ENCODE measurements at places on chromosomes 12 and 14.
A peak's percentile ranks its signal among the peaks of the same experiment; 100 is the strongest.

DNA sequence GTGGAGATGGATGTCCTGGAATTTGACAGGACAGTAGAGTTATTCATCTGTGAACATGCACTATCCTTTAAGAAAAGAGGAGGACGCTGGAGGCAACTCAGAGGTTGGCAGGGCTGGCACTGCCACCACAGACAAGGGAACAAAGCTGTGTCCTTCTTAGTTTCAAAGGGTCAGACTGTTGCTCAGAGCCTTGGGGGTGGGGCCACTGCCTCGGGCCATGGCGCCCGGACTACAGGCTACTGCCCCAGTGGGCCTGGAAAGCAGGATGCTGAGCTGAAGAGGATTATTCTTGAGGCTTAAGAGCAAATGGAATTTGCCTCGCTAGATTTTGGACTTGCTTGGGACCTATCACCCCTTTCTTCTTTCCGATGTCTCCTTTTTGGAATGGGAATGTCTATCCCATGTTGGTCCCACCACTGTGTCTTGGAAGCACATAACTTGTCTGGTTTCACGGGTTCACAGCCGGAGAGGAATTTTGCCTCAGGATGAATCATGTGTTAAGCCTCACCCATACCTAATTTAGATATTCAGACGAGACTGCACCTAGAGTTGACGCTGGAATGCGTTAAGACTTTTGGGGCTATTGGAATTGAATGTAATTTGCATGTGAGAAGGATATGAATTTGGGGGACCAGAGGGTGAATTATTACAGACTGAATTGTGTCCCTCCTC, 114.8 kb upstream of the RFLNA start:
- no peak for DNase-seq

GRCh38 chr14:54220071-54220703, 176.6 kb upstream of the CDKN3 start:
- no peak for DNase-seq

- DNase-seq: no peak
These were observed 70.1 kb upstream of the KRR1 start for GRCh38 chr12:75581515-75581914.

GRCh38 chr14:91869556-91869955, 2.2 kb upstream of the TC2N start:
- DNase-seq: peak; percentile 12

- no peak for DNase-seq
These were observed 553 bp upstream of the CATSPERB start for GRCh38 chr14:91732439-91732838.

DNA sequence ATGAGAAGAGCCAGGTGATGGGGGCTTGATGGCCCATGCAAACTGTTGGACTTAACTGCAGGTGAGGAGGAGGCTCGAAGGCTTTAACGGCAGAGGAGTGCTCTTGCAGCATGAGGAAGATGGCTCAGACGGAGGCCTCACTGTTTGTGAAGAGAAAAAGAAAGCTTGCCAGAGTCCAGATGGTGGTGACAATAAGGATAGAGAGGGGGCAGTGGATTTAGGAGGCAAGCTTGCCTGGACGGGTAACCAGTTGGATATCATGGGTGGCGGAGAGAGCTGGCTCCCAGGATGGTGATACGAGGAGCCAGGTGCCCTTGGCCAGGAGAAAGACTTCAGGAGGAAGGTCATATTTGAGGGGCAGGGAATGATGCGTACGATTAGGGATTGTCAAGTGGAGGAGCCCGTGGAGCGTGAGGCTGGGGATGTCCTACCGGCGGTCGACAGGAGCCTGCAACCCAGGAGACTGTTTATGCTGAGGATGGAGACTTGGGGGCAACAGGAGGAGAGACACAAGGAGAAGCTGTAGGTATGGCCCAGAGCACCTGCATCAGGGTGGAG, 71.8 kb downstream of the CACNA1C start:
- no peak for DNase-seq

DNA sequence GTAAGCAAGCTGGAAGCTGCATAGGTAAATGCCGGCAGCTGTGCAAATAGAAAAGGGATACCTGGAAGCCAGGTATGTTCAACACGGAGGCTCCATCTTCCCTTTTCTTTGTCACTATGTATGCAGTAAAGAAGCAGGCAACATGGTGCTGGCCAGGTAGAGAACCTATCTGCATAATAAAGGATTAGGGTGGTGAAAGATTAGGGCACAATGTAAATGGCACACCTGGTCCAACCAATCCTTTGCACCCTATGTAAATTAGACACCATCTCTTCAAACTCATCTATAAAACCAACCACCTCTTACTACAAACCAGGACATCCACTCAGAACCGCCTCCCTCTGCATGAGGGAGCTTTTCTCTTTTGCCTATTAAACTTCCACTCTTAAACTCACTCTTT, 32.3 kb downstream of the RPS29 start:
- no peak for DNase-seq

- no peak for DNase-seq
These were observed 123.3 kb upstream of the PLXNC1 start for GRCh38 chr12:94025068-94025467.

DNA sequence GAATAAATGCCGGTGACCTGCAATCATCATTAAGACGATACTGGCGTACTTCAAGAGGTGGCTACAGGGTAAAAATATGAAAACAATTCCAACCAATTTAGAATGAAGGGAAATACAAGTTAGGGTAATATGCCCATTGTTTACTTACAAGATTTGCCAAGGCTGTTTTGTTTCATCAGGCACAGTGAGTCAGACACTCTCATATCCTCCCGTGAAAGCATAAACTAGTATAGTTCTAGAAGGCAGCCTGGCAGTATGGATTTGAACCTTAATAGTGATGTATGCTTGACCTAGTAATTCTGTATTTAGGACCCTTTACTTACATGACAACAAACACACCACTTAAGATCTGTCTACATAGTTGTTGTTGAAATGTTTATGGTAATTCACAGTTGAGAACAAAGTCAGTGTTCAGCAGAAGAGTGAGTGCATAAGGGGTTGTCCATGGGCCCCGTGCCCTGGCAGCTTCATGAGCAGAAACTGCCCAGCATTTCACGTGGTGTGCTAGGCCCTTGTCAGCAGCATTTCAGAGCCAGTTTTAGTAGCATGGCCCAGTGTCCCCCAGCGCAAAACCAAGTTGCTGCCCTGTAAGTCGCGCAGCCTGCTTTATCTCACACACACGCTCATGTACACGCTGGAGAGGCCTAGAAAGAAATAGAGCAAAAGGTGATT, 80.8 kb downstream of the EP400 start:
- no peak for DNase-seq

DNA sequence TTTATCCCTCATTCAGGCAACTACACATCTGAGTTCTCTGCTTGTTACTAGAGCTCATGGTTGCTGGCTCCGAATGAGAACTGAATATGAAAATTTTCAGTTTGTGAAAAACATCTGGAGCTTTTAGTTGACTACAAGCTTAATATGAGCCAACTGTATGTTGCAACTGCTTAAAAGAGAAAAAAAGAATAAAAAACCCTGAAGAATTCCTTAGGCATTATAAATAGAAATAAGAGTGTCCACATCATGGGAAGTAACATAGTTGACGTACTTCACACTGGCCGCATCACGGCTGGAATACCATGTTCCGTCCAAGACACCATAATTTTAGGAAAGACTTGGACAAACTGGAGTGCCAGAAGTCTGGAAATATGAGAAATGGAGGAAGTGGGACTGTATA, 57.9 kb downstream of the PDE3A start:
- no peak for DNase-seq

DNA sequence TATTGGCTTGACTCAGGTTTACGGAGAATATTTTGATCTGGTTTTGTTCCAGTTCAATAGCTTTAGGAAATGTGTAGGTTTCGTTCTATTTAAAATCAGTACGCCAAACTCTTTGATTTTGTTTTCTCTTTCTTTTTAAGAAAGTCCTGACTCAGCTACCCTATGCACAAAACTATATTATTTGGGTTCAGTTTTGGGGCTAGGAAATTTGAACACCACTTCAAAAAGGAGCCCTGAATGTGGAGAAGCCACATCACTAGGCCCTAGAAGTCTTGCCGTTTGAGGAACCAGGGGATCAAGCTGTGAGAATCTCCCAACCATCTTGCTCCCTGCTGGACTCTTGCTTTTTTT, 168.2 kb upstream of the BCL2L14 start:
- DNase-seq: no peak

- peak; percentile 39 for DNase-seq
These were observed 63.7 kb downstream of the R3HDM2 start for GRCh38 chr12:57367121-57367520.

DNA sequence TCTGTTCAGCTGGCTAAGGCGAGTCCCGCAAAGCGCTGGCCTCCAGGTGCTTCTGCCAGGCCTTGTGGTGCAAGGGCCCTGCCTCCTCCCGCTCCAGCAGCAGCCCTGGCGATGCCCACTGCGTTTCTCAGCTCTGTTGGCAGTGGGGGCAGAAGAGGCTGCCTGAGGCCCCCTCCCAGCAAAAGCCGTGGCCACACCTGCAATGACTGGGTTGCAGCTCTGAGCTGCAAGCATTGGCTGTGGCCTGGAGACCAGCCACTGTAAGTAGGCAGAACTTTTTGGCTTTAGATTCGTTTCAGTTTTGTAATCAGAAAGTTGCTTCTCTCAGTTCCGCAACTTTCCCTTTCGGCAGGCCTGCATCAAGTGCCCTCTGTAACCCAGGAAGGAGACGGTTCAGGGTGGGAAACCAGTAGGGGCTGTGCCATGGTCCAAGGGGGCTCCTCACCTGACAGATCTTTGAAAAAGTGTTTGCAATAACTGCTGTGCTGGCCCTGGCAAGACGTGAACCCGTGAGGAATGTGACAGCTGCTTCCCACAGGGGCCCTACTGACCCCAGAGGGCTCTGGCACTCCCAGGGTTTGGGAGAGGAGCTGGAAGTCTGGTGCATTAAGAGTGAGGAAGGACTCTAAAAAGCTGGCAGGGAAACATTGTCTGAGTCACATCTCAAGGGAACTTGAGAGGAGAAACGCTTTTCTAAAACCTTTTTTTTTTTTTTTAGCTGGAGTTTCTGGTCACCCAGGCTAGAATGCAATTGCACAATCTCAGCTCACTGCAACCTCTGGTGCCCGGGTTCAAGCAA, 54.5 kb upstream of the MAX start:
- no peak for DNase-seq

- no peak for DNase-seq
These were observed 1061.8 kb downstream of the BCL11B start for GRCh38 chr14:98210045-98210672.

DNA sequence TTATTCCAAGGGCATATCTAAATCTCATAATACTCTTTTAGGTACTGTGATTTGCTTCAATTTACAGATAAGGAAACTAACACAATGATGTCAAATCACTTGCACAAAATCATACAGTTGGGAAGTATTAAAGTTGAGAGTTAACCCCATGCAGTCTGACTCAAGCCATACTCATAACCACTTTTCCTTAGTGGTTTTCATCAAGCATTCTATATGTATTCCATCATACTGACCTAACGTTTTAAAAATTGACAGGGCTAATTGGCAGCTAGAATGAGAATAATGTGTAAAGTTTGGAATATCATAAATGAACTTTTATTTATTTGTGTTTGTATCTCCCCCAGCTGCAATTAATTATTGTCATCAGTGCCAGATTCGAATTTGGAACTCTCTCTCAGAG, 20.9 kb downstream of the PUS7L start:
- no peak for DNase-seq

- no peak for DNase-seq
These were observed 86.2 kb downstream of the HELB start for GRCh38 chr12:66388517-66388916.

- DNase-seq: no peak
These were observed 46.0 kb upstream of the STK38L start for GRCh38 chr12:27198036-27198435.

DNA sequence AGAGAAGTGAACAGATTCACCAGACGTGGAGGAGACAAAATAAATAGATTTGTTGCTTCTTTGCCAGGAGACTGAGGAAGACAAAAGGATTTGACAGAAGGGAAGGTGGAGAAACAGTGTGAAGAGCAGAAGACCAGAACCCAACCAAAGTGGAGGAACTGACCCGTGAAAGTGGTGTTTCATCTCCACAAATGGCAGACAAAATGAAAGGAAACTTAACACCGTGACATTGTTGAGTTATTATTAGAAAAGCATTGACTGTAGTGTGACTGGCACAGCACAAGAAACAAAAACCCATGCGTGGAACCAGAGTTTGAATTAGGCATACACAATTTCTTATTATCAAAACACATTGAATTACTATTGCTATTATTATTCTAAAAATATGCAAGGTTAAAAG, 518.1 kb downstream of the TMEM121 start:
- DNase-seq: no peak

DNA sequence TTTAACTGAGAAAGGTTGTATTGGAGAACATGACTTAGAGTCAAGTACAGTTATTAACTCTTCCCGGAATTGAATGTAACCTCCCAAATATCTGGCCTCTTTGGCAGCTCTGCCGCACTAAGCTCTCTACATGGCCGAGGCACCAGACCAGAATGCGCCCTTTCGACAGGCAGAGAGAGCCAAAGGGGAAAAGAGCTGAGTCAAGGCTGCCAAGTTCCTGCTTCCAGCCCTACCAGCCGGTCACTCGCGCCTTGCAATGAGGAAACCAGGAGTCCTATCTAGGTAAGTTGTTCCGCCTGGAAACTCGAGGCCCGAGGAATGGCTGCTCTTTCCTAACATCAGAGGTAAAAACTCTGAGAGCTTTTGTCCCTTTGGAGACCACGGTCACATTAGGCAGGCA, 172.2 kb downstream of the BRMS1L start:
- no peak for DNase-seq

GRCh38 chr14:103073367-103073875, 10.6 kb upstream of the LBHD2 start:
- DNase-seq: no peak

- DNase-seq: peak; percentile 35
These were observed 1.2 kb upstream of the BMAL2 start for GRCh38 chr12:27331291-27331926.

- no peak for DNase-seq
These were observed 389.4 kb downstream of the ZFP36L1 start for GRCh38 chr14:68403191-68404145.

DNA sequence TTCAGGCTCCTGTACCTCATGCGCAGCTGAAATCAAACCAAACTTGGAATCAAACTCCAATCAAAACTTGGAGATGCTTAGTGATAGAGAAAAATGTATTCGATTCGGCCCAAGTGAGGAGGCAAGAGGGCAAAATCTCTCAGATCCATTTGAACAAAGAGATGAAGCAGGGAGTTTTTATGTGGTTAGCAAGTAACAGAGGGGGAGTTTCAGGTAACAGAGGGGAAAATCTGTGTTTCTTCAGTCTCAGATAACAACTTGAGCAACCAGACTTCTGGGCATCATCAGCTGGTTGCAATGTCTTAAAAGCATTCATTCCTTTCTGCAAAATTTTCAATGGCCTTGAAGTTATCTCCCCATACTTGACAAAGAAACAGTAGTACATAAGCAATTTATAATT, 245.1 kb upstream of the AVPR1A start:
- no peak for DNase-seq

- DNase-seq: no peak
These were observed 4.5 kb downstream of the OS9 start for GRCh38 chr12:57698414-57698813.

DNA sequence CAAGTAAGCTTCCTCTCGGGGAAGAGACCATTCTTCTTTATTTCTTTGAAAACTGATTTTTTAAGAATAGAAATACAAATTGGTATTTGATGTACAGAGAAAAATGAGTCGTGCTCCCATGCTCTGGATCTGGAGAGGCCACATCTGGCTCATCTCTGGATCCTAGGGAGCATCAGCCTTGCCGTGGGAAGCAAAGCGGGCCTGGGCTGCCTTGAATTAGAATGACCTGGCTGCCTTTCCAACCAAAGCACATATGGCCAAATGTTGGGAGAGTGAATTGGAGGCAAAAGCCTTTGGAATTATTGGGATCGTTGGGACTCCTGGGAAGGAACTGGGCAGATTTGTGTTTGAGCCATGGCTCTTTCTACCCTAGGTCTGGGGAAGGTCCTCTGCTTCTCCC, 80.0 kb downstream of the SLC25A47 start:
- DNase-seq: no peak

- DNase-seq: no peak
These were observed 278.9 kb upstream of the SLC16A7 start for GRCh38 chr12:59316938-59317337.

All from HepG2 (cell line).